ENCODE measurements at places on chromosomes 7 and 10.

GRCh38 chr10:31630861-31631567 is 297.6 kb downstream of the ARHGAP12 start:
- no peak for DNase-seq

DNA sequence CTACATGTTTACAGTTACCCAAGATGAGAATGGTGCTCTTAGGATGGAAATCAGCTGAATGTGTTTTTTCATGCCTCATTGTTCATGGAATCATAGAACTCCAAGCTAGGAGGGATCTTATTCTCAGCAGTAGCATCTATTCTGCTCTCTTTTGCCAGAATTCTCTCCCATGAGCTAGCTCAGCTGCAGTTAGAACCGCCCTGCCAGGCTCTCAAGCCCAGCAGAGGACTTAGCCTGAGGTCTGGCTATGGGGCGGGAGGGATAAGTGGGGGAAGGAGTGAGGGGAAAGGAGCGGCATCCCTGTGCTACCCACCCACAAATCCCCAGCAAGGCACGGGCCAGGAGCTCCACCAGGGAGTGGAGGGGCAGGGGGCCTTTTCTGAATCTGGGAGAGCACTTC is 120.7 kb upstream of the PLXNA4 start:
- no peak for DNase-seq

DNA sequence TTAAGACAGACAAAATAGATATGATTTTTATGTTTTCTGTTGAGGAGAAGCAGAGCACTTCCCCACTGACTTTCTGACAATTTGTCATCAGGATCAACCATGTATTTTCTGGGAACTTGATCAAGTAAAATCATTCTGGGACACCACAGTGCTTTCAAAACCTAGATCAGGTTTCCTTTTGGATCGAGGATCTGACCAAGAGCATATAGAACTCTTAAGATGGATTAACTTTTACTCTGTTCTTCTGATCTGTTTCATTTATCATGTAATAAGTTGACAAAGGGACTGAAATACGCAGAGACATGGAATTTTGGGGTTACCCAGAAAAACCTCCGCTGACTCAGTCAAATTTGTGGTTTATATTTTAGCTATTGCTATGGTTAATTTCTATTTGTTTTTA is 136.0 kb upstream of the WNT16 start:
- DNase-seq: no peak

GRCh38 chr10:21150166-21150565 is 253.1 kb upstream of the NEBL start:
- no peak for DNase-seq

DNA sequence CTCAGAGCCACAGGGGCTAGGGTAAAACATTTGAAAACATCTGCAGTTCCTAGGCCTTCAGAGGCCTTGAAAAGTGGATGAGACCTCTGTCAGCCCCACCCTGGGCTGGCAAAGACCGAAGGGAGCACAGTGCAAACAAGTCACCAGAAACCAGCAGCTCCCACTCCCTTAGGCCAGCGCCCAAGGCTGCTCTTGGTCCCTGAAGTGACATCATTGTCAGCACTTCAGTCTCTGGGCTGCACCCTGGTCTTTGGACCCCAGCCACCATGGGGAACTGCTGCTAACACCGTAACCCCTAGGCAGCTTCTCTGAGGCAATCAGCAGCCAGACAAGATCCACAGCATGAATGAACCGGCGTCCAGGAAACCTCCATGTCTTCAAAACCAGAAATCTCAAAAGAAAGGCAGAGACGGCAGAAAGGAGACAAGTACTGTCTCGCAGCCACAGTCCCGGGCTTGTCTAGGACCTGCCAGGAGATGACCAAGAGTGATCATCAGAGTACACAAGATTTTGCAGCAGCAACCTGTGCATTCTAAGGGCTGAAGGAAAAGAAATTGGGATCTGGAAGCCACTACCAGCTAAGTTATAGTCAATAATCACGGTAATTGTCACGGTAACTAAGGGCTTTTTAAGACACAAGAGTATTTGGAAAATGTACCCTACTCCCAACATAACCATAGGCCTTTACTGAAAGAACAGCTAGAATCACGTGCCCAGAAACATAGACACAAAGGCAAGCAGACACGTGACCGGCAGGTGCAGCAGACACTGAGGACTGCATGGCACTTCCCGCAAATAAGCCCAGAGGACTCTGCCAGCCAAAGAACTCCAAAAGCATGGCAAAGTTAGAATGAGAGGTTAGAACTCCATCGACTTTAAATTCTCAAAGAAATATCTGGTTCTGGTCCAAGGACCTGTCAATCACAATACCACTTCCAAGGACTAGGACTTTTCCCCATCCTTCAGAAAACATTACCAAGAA is 23.3 kb downstream of the CPXM2 start:
- DNase-seq: no peak

GRCh38 chr7:40922316-40922670 is 780.6 kb downstream of the INHBA start:
- DNase-seq: no peak

DNA sequence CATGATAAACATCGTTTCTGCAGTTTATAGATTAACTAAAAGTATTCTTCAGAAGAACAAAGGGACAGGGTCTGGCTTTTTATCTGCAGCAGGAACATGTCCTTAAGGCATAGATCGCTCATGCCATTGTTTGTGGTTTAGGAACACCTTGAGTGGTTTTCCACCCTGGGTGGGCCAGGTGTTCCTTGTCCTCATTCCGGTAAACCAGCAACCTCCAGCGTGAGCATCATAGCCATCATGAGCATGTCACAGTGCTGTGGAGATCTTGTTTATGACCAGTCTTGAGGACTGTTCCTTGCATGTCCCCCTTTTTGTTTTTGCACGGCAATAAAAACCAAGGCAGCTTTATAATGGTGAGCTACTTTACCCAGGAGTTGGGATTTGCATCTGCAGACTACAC is 33.9 kb downstream of the STOX1 start:
- no peak for DNase-seq

- no peak for DNase-seq
Measured at GRCh38 chr10:104328646-104328895, 9.7 kb downstream of the ITPRIP start.

- DNase-seq: no peak
Measured at GRCh38 chr10:101091546-101092290, 29.9 kb downstream of the KAZALD1 start.

DNA sequence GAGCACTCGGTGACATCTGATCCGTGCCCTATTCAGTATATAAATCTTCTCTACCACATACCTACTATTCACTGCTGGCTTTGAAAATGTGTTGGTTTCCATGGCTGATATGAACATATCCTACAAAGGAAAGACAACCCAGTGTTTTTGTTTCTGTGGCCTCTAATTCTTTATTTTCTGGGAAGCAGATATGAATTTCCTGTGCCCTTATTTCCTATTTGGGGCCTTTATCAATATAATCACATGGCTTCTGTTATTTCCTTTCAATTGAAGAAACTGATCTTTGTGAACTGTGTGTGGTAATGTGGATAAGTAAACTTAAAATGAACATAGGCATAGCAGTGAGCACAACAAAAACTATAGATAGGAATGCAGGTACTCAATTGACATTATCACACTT is 10.6 kb downstream of the CCNJ start:
- no peak for DNase-seq

DNA sequence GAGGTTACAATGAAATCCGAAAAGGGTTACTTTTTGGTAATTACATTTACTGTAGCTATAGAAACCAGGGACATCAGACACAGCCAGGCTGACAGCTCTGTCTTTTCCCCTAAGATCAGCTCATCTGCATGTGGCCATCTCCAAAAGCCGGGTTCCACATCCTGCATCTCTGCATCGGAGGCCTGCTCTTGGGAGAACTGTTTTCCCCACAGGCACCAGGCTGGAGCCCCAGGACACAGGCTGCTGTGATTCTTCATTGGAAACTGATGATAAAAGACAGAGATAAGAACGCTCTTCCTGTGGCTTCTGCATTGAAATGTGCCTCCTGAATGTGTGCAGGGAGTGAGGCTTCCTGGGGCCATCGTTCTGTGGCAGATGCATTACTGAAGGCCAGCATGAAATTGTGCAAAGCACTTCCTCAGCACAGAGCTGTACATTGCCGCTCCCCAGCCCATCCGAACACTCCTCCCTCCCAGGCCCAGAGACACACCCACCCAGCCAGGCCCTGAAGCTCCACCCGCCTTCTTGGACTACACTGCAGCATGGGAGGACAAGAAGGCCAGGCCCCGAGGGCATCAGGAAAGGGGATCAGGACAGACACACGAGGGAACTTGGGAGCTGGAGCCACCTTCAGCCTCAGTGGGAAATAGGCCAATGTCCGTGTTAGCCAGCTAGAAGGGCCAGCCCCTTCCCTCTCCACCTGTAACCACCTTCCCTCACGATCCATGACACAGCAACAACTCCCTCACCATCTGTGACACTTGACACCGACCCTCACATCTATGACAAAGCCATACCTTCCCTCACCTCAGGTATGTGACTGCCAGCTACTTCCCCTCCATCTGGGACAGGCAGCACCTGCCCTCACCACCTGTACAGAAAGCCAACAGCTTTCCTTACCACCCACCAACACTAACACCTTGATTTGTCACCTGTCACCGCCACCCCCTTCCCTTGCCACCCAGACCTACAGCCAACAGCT is 113.2 kb downstream of the GRID1 start:
- DNase-seq: no peak

DNA sequence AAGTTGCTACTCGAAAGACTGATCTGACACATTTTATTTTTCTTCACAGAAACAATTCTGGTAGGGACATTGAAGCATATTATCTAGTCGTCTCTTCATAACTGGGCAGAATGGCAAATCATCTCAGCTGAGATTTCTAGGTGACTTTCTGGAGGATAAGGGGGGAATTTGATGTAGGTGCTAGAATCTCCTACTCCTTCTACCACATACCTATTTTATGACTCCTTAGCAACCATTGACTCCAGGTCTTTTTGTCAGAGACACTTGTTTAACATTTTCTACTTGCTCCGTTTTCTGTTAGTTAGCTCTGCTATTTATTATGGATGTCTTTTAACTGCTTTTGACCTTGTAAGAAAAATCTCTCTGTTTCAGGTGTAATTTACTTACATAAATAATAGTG is 380.9 kb upstream of the SEMA3C start:
- no peak for DNase-seq

DNA sequence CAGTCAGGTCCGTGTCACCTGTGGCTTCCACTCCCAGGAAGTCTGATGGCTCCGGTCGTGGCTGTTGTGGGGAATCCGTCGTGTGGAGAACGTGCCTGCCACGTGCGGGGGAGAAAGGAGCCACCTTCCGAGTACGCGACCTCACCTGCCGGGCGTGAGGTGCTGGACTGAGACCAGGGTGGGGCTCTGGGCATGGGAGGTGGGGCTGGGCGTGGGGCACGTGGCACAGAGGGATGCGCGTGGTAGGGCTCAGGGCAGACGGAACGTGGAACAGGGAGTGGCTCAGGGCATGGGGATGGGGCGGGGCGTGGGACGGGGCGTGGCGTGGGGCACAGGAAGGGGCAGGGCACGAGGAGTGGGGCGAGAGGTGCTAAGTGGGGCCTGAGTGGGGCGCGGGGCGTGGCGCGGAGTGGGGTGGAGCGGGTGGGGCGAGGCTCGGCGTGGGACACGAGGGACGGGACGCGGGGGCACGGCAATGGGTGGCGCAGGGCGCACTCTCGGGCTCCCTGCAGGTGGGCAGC is 64.8 kb downstream of the C10orf143 start:
- no peak for DNase-seq

DNA sequence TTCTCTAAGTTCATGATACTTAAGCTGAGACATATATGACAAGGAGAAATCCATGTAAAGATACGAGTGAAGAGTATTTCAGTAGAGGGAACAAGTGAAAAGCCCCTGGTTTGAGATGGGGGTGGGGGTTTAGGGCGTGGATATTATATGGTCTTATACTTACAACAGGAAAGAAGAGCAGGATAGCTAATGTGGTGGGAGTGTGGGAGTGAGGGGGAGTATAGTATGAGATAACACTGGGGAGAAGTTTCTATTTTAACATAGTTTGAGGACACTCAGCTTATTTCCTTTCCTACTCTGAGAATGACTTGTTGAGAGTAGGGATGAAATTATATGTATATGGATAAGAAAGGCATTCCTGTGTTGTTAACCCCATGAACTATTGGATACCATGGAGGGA is 36.5 kb downstream of the MCU start:
- DNase-seq: no peak

DNA sequence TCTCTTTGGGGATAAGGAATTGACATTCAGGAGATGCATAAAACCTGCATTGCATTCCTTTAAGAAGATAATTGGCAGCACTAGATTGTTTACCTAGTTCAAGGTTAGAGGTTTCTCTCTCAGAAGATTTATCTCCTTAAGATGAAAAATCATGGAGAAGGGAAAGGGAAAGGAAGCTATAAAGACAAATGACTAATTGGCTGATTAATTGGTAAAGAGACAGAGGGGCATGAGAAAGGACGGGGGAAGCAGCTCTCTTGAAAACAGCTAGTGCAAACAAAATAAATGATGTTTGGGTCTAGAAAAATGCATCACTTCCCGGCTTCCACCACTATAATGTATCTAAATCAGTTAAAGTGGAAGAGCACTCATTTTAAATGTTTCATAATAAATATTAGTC is 941.2 kb downstream of the XPNPEP1 start:
- DNase-seq: no peak

- no peak for DNase-seq
Measured at GRCh38 chr7:49773936-49774458, 559 bp downstream of the VWC2 start.

Measured in stimulated activated CD4-positive, alpha-beta T cell treated with anti-CD3 and anti-CD28 coated beads, Interleukin-4, amount 100 ng/mL, for 1 hour (primary cell).